ENCODE measurements at places on chromosomes 12 and 14.

- no peak for DNase-seq
Observed at GRCh38 chr12:56851462-56851861, 82.7 kb downstream of the SDR9C7 start.

DNA sequence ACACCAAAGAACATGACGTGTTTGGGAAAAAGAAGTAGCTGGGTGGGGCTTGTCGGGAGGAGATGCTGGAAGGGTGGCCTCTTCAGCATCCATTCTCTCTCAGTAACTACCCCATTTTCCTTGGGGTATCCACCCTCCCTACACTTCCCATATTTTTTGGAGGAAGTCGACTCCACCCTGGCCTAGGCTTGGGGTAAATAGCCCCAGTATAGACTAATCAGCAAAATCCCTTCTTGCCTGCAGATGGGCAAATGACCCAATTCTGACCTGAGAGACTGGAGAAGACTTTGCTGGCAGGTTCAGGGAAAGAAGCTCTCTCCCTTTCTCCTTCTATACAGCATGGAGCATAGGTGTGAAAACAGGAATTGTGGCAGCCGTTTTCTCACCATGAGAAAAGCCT lies 28.5 kb upstream of the JDP2 start:
- no peak for DNase-seq

DNA sequence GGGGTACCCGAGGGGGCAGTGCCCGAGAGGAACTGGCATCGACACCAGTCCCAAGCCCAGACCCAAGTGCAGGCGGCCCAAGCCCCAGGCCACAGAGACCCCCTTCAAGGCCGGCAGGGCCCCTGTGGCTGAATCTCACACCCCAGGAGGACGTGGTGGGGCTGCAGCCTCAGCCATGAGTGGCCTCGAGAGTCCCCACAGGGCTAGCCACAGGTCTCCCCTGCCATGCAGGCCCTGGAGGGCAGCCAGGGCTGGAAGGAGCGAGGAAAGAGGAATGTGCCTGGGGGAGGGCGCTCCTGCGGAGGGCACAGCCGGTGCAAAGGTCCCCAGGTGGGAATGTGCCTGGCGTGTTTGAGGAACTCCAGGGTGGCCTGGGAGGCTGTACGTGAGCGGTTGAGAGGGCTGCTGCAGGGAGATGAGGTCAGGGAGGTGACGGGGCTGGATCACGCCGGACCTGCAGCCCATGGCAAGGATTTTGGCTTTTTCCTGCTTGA lies 86.1 kb downstream of the NCOR2 start:
- DNase-seq: no peak

GRCh38 chr12:59374783-59375182 lies 221.0 kb upstream of the SLC16A7 start:
- DNase-seq: no peak

GRCh38 chr12:27064397-27065342 lies 17.7 kb downstream of the C12orf71 start:
- DNase-seq: peak; percentile 21

DNA sequence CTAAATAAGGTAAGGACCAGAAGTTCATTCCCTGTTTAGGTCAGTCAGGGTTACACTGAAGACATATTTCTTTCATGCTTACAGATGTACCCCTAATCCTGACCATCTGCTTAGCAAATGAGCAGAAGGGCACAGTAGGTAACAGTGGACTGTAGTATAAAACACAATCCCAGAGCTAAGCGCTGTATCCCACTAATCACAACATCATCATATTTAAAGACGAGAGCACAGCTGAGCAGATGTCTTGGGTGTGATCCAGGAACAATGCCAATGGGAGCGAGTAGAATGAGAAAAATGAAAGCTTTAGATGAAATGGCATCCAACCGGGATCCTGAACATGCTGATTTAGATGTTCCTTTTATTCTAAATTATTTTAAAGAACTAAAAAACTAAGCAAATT lies 213.4 kb downstream of the CCER1 start:
- peak; percentile 6 for DNase-seq

GRCh38 chr14:61504901-61505300 lies 183.5 kb downstream of the PRKCH start:
- no peak for DNase-seq

GRCh38 chr14:95015046-95015445 lies 142.3 kb downstream of the DICER1 start:
- DNase-seq: no peak

GRCh38 chr12:7542813-7543212 lies 39.2 kb upstream of the CD163 start:
- DNase-seq: peak; percentile 79

GRCh38 chr14:62097824-62098223 lies 335.6 kb downstream of the SNAPC1 start:
- no peak for DNase-seq

- DNase-seq: no peak
Observed at GRCh38 chr12:6424866-6425265, 19.9 kb upstream of the CD27 start.

- peak; percentile 49 for DNase-seq
Observed at GRCh38 chr12:12722435-12723148, 5.4 kb downstream of the CDKN1B start.

Measured in adipocyte (in vitro differentiated cells).